Non-pigmented ciliary epithelial cell (primary cell): ENCODE measurements at places on chromosomes 1 and 21.

- no peak for DNase-seq
Observed at GRCh38 chr1:155933591-155934096, 569 bp downstream of the KHDC4 start.

- no peak for DNase-seq
Observed at GRCh38 chr1:9006956-9007615, 19.1 kb downstream of the SLC2A7 start.

- peak; percentile 62 for DNase-seq
Observed at GRCh38 chr1:24635195-24635843, 7.8 kb upstream of the SRRM1 start.

DNA sequence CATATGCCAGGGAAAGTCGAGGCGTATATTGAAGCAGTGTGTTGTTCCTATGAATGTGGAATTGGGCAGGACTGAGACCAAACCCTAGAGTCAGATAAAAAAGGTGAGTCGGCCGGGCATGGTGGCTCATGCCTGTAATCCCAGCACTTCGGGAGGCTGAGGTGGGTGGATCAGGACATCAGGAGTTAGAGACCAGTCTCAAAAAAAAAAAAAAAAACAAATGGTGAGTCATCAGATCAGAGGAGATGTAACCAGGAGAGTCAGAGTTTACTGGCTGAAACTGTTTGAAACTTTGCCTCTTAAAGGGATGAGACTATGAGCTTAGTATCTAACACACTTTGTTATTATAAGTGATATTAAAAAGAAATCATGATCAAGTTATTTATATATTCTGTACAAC lies 26.4 kb upstream of the SYCP1 start:
- peak; percentile 3 for DNase-seq

DNA sequence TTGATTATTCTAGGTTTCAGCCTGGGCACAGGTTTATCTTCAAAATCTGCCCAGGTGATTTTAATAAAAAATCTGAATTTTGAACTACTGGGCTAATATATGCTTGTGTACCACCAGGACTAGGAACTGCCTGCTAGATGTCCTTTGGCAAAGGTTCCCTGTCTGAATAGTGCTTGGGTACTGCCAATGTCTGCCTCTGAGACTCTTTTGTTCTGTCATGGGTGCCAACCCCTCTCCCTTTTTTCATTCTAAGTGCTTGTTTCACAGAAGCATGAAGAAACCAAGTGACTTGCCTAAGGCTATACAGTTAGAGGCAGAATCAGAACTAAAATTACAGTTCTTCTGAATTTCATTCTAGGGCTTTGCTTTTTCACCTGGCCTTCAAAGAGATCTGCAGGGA lies 106.3 kb upstream of the CACHD1 start:
- DNase-seq = no peak
